ENCODE measurements at places on chromosomes 7 and 10. TPM values are rescaled to one million over a fixed set of nuclear protein-coding genes. Genes with fewer than 3 reads are reported as not detected.

Gene NUTM2A
- 3.1 TPM for total RNA-seq

Gene PPP1R17
- total RNA-seq: not detected

Gene PLEKHS1
- total RNA-seq: not detected

Gene C7orf33
- not detected for total RNA-seq

Gene DDC
- not detected for total RNA-seq

Gene CUBN
- 1.5 TPM for total RNA-seq

Gene CNNM1
- 0.31 TPM for total RNA-seq

Gene ANKRD7
- total RNA-seq: not detected

Gene GIMAP4
- not detected for total RNA-seq

Gene MNX1
- total RNA-seq: not detected

Gene CXCL12
- total RNA-seq: 45.8 TPM

Gene FAM25G
- total RNA-seq: not detected

Gene ACSM6
- total RNA-seq: not detected

Gene DKK1
- total RNA-seq: 12.7 TPM

Gene FBXL13
- 3.6 TPM for total RNA-seq

Gene ITIH5
- total RNA-seq: 17.2 TPM

Gene FEZF1
- total RNA-seq: not detected

Gene BAMBI
- total RNA-seq: 219 TPM

Gene INHBA
- 51.4 TPM for total RNA-seq

All from mesothelial cell of epicardium (in vitro differentiated cells).